ENCODE measurements at places on chromosomes 3 and 15.

- H3K36me3 ChIP-seq = no peaks in the 10 kb centered on the region
- DNase-seq = no peak
- H3K4me1 ChIP-seq = peaks cover 7% of the 10 kb centered on the region
- no peak overlapping the region for H3K4me3 ChIP-seq
- no peaks in the 10 kb centered on the region for H3K27me3 ChIP-seq
- H3K27ac ChIP-seq = no peak overlapping the region
These were observed 103.0 kb downstream of the SUCNR1 start for GRCh38 chr3:151976211-151977050.

DNA sequence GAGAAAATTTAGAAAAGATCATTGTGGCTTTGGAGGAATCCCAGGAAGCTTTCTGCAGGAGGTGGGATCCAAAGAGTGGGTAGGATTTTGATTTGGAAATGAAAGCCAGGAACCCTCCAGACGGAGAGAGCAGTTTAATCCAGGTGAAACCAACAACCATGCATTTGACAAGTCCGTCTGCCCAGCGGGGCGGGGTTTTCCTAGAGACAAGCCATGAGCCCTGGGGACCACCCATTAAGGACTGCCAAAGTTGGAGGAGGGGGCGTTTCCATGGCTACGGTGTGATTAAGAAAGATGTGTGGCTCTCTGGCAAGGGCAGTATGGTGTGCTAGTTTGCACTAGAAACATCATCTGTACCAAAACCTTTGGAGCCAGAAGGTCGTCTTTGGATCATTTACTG, 53.4 kb downstream of the SRGAP3 start:
- peaks cover 21% of the 10 kb centered on the region for H3K4me1 ChIP-seq
- no peak overlapping the region for H3K4me3 ChIP-seq
- no peak for DNase-seq
- H3K27me3 ChIP-seq = no peaks in the 10 kb centered on the region
- H3K36me3 ChIP-seq = peaks cover 2% of the 10 kb centered on the region
- H3K27ac ChIP-seq = no peak overlapping the region

DNA sequence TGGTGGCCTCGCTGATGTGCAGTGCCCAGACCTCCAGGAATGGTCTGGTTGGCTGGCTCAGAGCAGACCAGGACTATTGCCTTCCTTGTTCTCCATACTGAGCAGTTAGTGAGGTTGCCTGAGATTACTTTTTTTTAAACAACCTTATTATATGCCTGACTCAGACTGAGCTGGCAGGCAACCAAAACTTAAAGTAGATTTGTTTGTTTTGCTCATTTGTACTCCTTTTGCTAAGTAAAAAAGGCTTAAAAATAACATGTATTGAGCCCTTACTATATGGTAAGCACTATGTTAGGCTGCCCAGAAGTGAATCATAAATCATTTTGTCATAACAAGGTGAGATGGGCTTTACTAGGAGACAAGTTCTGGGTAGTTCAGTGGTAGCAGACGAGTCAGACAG, 92.4 kb downstream of the GHSR start:
- H3K36me3 ChIP-seq = peaks cover 39% of the 10 kb centered on the region
- H3K27me3 ChIP-seq = no peaks in the 10 kb centered on the region
- no peaks in the 10 kb centered on the region for H3K4me1 ChIP-seq

DNA sequence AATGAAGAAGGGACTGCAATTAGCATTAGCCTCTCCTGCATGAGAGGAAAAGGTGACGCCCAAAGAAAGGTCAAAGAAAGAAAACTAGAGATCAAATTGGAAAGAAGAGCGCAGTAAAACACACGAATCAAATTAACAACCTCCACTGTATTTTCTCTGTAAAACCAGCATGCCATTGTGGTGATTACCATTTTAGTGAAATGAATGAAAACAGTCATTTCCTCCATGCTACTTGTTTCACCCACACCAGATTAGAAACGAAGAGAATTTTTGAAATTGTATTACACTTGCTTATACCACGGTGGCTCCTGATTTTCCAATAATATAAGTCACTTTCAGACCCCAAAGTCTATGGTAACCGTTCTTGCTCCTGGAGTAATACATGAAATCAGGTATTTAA, 71.6 kb downstream of the SUMF1 start:
- no peak for DNase-seq
- peaks cover 1% of the 10 kb centered on the region for H3K36me3 ChIP-seq
- H3K4me3 ChIP-seq = no peak overlapping the region
- H3K4me1 ChIP-seq = no peaks in the 10 kb centered on the region
- H3K27me3 ChIP-seq = no peaks in the 10 kb centered on the region
- no peak overlapping the region for H3K27ac ChIP-seq

DNA sequence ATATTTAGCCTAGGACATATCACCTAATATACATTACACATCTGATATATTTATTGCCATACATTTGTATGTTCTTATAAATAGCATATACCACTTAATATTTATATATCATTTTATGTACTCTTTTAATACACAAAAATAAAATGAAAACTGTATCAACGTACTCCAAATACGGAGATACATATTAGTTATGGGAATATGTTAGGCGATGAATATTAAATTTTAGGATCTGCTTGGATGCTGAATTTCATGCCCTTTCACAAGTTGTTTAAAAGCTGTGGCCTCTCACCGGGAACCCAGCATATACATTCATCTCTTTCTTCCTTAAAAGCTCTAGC, 50.6 kb downstream of the ZIC4 start:
- no peaks in the 10 kb centered on the region for H3K36me3 ChIP-seq
- H3K4me1 ChIP-seq = no peaks in the 10 kb centered on the region
- DNase-seq = no peak
- peaks cover 95% of the 10 kb centered on the region for H3K27me3 ChIP-seq
- no peak overlapping the region for H3K4me3 ChIP-seq
- H3K27ac ChIP-seq = no peak overlapping the region

GRCh38 chr15:49331951-49332350, 91.1 kb upstream of the FGF7 start:
- H3K27me3 ChIP-seq = no peaks in the 10 kb centered on the region
- no peak for DNase-seq
- peaks cover 6% of the 10 kb centered on the region for H3K36me3 ChIP-seq
- H3K4me3 ChIP-seq = no peak overlapping the region

- H3K27me3 ChIP-seq = no peaks in the 10 kb centered on the region
- no peak for DNase-seq
- H3K36me3 ChIP-seq = no peaks in the 10 kb centered on the region
- H3K27ac ChIP-seq = peak overlapping the region; percentile 7
- H3K4me1 ChIP-seq = peaks cover 6% of the 10 kb centered on the region
These were observed 126.1 kb upstream of the TNIK start for GRCh38 chr3:171586274-171586673.

DNA sequence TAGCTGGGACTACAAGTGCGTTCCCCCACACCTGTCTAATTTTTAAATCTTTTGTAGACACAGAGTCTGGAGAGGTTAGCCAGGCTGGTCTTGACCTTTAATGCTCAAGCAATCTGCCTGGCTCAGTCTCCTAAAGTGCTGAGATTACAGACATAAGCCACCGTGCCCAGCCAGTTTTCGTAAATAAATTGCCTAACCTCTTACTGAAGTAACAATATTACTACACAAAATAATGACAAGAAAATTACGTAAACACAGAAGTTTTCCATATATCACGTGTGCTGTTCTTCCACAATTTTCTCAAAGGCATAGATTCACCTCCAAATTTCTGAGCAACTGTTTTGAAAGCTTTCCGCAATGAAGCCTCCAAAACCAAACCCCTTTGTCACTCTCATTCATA, 58.1 kb upstream of the PROK2 start:
- H3K4me1 ChIP-seq = peaks cover 8% of the 10 kb centered on the region
- no peak overlapping the region for H3K27ac ChIP-seq
- no peaks in the 10 kb centered on the region for H3K36me3 ChIP-seq
- H3K27me3 ChIP-seq = peaks cover 15% of the 10 kb centered on the region
- H3K4me3 ChIP-seq = no peak overlapping the region

GRCh38 chr15:76861815-76862397, 43.2 kb downstream of the SCAPER start:
- peaks cover 1% of the 10 kb centered on the region for H3K36me3 ChIP-seq
- no peaks in the 10 kb centered on the region for H3K27me3 ChIP-seq
- H3K4me1 ChIP-seq = no peaks in the 10 kb centered on the region
- no peak for DNase-seq

- no peak overlapping the region for H3K27ac ChIP-seq
- no peak for DNase-seq
- H3K4me1 ChIP-seq = no peaks in the 10 kb centered on the region
These were observed 27.7 kb downstream of the ABTB1 start for GRCh38 chr3:127700406-127700805.
